ENCODE measurements at places on chromosomes 12 and 14.
A peak's percentile ranks its signal among the peaks of the same experiment; 100 is the strongest.

DNA sequence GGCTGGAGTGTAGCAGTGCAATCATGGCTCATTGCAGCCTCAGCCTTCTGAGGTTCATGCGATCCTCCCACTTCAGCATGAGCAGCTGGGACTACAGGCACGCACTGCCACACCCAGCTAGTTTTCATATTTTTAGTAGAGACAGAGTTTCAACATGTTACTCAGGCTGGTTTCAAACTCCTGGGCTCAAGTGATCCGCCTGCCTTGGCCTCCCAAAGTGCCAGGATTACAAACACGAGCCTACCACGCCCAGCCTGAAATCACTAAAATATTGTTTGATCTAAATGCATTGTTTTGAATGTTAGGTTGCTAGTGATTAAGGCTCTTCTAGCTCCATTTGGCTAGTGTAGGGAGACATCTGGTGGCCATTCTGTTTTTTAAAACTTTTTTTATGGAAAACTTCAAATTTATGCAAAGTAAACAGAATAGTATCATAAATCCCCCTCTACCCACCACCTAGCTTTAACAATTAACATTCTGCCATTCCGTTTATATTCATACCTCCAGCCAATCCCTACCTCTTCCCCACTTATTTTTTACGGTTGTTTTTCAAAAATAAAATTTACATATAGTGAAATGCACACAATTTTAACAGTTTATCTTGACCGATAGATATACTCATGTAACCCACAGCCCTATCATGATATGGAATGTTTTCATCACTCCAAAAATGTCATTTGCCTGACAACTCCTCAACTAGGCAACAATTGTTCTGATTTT lies 37.8 kb downstream of the MYO1H start:
- DNase-seq, result peak; percentile 44

DNA sequence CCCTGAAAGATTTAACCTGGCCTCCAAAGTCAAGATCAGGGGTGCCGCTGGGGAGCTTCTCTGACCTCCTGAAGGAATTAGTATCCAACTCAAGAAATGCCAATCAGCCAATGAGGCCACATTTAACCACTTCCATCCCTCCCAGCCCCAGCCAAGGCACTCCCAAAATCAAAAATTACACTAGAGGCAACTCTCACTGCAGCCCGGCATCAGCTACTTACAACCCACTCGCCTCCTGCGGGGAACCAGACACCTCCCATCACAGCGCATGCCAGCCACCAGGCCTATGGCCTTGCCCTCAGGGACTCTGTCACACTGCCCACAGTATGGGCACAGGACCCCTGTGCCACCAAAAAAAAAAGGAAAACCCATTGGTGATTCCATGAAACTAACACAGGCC lies 62.3 kb upstream of the DDX11 start:
- no peak for DNase-seq

DNA sequence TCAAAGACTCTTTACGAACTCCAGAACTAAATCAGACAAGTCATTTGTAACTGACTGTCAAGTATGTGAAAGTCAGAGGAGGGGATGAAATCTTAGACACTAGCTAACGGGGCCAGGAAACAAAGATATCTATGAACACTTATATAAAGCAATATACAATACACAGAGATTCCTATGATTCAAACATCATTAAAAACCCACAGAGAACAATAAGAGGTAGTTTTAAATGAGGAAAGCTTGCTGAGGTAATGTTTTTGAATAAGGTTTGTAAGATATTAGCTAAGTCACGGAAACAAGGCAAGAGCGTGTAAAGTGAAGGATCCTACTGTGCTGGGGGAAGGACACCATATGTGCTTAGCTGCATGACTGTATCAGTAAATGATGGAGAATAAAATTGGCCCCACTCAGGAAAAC lies 36.7 kb downstream of the SAV1 start:
- no peak for DNase-seq

GRCh38 chr12:54489857-54490256 lies 7.7 kb upstream of the NCKAP1L start:
- DNase-seq, result no peak

DNA sequence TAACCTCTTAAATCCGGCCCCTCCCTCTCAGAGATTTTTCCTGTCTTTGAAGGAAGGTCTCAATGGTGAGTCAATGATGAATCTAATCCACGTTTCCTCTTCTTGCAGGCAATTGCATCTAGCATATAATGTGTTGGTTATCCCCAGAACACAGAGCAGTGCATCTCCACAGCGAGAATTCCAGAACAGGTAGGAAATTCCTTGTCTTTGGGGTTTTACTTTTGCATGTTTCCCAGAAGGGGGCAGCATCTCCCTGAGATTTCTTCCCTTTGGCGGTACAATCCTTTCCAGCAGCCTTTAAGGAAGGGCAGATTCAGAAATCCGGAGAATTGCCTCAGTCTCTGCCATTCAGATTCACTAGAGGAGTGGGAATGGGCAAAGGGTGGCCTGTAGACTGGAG lies 128.0 kb downstream of the KCNA5 start:
- no peak for DNase-seq
